DMS53 (cell line): ENCODE measurements at places on chromosomes 1 and 21.

- DNase-seq = no peak
Measured at GRCh38 chr1:44290250-44291094, 64.6 kb downstream of the ERI3 start.

GRCh38 chr1:111629190-111629954, 9.8 kb downstream of the RAP1A start:
- DNase-seq = no peak

DNA sequence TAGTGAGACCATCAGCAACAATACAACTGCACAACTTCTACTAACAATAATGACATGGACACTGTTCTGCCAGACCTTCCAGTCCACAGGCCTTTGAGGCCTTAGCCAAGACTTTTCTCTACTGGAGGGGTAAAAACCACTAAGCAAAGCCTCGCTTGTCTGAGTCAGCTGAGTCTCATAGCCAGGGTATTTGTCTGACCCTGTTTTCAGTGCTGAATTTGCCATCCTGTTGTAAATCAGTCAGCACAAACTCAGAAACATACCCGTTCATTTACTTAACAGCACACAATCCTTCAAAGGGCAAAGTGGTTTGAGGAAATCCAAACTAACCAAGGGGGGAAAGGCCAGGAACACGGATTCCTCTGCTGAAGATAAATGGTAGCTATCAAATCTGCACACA, 537.8 kb downstream of the SMYD3 start:
- no peak for DNase-seq

DNA sequence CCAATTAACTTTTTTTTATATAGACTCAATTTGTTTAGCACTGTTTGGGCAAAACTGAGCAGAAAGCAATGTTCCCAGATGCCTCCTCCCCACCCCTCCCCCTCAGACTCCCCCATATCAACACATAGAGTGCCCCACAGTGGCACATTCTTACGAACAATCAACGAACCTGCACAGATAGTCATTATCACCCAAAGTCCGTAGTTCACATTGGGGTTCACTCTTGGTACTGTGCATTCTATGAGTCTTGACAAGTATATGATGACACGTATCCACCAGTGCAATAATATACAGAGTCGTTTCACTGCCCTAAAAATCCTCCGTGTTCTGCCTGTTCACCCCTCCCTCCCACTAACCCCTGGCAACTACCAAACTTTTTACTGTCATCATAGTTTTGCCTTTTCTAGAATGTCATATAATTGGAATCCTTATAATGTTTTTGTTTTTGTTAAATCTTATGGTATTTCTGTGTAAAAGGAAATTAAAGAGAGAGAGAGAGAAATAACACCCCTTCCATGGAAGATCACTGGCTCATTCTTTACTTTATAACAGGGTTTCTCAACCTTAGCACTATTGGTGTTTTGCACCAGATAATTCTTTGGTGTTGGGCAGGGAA, 37.2 kb upstream of the HNRNPU start:
- no peak for DNase-seq

GRCh38 chr1:27179979-27180378, 25.1 kb upstream of the SLC9A1 start:
- DNase-seq = no peak

DNA sequence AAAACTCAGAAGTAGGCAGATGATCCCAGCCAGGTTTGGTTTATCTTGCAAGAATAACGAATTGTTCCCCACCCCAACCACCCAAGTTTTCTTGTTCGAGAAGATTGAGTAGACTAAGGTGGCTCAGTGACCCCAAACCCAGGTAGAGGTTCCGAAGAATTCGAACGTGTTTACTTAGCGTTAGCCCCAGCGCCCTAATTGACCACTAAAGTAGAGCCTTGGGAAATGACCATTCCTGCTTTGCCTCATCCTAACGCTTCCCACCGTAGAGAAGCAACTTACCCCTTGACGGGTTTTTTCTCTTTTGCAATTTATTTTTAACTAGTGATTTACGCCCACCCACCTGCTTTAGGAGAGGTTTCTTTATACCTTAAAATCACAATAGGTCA, 870 bp downstream of the FBXO28 start:
- DNase-seq = no peak

- DNase-seq = no peak
Measured at GRCh38 chr1:203229471-203230135, at the start of gene CHIT1. TSS of gene CHIT1 (minus strand) at chr1:203229673. CDS start at chr1:203229636, 37 bp downstream.

- peak; percentile 75 for DNase-seq
Measured at GRCh38 chr1:92817986-92818764, 13.7 kb upstream of the RPL5 start.

GRCh38 chr1:54627196-54627595, 3.9 kb upstream of the FAM151A start:
- DNase-seq = no peak

DNA sequence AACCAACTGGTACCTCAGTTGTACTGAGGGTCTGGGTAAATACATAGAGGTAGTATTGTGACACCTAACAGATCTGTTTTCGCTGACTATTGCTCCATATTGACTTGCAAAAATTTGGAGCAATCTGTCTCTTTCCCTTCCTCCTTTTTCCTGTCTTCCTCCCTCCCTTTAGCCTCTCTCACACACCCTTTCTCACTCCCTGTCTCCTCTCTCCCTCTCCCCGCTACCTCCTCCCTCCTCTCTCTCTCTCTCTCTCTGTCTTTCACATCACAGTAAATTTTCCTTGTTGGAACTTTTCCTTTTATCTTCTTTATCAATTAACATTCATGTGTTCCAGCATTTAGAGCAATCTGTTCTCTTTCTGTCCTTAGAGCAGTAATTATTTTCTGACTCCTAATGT, 278.2 kb downstream of the NTNG1 start:
- no peak for DNase-seq

DNA sequence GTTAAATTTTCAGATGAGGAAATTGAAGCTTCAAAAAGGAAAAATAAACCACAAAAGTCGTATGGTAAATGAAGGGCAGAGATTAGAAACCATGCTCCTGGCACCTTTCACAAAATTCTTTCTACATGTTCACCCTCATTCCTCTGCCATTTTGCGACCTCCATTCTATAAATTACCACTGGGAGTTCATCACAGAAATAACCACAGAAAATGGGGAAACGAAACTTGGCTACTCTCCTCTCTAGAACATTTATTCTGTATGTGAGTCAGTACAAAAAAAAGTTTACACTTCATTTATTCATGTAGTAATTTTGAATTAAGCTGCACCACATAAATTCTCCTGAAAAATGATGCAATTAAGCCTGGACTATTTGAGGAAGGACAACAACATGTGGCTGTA, 320.9 kb upstream of the C1orf87 start:
- no peak for DNase-seq

DNA sequence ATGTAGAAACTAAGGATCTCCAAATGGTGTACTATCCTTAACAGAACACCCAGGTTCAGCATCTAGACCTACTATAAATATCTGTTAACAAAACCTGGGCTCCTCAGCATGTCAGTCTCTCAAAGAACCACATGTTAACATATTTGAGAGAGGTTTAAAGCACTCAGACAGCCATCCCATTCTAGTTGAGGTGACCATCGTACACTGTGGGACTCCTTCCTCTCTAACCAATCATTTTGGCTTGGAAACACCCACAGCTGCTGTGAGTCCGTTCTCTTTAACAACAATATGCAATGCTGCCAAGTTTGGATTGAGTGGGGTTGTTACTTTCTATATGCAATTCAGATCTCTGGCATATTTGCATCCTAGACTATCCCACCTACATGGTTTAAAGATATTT, 105.8 kb downstream of the MRPL39 start:
- no peak for DNase-seq

GRCh38 chr1:219109424-219110018, 64.2 kb upstream of the LYPLAL1 start:
- DNase-seq = no peak

DNA sequence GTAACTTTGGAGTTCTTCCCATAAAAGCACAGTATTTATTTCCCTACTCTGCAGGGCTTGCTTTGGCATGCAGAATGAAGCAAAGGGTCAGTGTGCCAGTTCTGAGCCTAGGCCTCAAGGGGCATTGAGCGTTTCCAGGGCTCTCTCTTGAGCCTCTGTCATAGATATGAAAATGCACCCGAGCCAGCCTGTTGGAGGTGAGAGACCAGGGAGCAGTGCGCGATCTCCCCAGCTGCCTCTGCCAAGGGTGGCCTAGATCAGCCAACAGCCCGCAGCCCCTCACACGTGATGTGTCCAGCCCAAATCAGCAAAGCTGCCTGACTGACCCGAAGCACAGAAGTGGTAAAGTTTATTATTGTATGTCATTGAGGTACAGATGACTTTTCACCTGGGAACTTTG, 63.7 kb downstream of the TENT5C start:
- no peak for DNase-seq

DNA sequence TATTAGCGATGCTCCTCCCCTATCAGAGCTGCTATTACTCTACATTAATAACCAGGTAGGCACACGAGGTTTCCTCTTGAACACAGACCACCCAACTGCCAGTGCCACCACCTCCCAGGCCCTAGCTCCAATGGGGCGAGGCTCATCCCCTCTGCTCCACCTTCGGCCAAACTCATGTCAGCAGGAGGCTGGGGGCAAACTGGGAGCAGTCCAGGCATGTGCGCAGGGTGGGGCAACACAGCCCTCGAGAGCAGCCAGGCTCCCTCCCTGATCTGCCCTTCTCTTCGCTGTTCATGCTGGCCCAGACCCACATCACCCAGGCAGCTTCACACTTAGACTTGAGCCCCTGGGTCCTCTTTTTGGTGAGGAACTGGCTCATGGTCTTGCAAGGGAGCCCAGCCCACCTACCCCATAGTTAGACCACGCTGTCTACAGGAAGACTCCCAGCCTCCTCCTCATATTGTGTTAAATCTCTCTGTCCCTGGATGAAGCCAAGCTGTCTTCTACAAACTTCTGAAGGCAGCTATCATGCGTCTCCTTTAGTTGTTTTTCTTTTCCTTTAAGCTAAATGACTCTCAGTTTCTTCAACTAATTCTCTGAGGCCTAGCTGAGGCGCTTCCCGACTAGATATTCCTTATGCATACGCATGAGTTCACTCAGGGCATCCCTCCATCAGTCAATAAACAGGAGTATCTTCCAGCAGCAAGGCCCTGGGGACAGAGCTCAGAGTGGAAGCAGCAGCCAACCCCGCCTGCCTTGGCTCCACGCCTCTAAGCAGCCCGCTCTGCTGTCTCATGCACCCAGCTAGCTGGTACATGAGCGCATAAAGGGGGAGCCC, 12.0 kb downstream of the TMEM9 start:
- no peak for DNase-seq

DNA sequence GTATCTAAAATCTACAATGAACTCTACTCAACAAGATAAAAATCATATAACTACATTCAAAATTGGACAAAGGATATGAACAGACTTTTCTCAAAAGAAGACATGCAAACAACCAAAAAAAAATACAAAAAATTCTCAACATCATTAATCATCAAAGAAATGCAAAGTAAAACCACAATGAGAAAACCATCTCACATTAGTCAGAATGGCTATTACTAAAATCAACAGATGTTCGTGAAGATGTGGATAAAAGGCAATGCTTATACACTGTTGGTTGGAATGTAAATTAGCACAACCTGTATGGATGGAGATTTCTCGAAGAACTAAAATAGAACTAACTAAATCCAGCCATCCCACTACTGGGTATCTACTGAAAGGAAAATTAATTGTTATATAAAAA, 1080.8 kb downstream of the AMY1C start:
- DNase-seq = no peak
